ENCODE measurements at places on chromosomes 3 and 15.

- no peak for DNase-seq
Measured at GRCh38 chr15:52529341-52529924, 753 bp upstream of the MYO5A start.

DNA sequence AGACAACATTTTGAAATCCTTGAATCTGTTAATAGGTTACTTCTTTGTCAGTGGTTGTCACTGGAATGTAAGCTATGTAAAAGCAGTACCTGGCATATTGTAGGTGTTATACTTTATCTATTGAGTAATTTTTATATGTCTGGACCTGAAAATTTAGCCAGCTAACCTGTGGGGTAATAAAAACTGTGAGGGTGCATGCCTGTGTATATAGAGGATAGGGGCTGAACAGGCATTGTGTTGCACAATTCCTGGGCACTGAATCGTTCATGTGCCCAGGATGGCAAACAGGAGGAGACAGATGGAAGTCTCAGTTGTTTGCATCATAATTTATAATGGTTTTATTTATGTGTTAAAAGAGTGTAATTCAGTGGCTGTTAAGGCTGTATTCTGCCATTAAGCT lies 67.1 kb downstream of the ARMC8 start:
- no peak for DNase-seq

- DNase-seq: no peak
Measured at GRCh38 chr3:181174676-181175233, 185.2 kb upstream of the DNAJC19 start.

DNA sequence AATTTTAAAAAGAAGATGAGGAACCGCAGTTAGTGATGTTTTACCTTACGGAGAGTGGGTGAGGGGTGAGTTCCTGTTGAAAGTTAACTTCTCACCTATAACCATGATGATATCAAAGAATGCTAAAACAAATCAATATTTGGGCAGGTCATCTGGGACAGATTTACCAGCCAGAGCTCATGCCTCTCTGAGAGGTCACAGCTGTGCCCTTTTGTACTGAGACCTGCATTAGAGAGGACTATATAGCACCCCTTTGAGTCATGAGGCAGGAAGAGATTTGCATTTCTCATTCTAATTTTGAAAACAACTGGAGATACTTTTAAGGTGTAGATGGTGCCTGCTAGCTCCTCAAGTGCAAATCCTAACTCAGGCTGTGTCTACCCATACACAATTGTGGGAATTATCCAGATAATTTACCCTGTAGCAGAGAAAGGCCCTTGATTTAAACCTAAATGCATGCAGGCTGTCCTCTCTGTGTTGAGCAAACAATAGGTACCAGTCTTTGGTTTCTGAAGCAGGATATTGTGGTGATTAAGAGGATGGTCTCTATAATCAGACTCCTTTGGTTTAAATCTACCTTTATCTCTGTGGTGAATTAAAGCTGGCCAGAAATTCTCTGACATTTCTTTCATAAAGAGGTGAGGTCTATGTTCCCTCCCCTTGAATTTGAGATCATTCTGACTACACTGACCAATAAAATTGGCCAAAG lies 5.8 kb upstream of the TM4SF4 start:
- no peak for DNase-seq

- no peak for DNase-seq
Measured at GRCh38 chr3:144052275-144052674, 80.7 kb downstream of the DIPK2A start.

- DNase-seq: no peak
Measured at GRCh38 chr3:32952369-32953077, 1.1 kb downstream of the CCR4 start.

- no peak for DNase-seq
Measured at GRCh38 chr3:124973290-124973689, 38.7 kb upstream of the MUC13 start.

DNA sequence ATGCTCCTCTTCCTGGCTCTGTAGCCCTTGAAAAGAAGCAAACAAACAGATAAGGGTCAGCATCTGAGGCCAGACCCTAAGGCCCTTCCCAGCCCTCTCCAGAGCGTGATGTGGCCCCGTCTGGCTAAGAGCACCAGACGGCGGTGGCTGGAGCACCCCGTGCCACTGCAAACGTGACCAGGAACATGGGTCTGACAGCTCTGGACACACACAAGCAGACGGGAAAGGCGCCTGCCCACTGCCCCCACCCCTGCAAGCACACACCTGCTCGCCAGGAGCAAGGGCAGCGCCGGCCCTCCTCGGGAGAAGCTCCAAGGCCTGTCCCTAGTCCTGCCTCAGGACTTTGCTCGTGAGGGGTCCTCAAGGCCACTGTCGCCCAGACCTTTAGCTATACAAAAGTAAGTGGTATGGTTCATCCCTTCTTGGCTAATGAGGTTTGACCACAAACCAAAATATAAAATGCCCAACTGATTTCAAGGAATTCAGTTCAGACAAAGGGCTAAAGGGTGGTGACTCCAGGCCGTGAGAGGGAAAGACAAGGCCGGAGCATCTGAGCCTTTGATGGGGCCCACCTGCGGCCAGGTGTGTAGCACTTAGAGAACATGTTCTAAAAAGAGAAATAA lies 90.4 kb downstream of the XXYLT1 start:
- DNase-seq: no peak

DNA sequence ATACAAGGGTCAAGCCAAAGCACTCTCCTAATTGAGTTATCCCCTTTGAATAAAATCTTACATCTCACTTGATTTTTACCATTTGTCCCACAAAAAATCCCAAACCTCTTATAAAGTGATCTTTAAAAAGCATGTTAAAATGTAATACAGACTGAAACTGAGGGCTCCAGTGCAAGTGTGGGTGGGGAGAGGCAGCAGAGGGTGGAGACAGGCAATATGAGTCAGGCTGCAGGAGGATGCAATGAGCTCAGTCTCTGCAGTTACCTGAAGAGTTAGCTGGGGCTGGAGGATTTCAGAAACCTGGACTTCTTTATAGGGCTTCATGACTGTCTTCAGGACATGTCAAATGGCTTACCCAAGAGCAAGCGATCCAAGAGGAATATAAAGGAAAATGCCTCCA lies 14.2 kb upstream of the COLQ start:
- DNase-seq: no peak

DNA sequence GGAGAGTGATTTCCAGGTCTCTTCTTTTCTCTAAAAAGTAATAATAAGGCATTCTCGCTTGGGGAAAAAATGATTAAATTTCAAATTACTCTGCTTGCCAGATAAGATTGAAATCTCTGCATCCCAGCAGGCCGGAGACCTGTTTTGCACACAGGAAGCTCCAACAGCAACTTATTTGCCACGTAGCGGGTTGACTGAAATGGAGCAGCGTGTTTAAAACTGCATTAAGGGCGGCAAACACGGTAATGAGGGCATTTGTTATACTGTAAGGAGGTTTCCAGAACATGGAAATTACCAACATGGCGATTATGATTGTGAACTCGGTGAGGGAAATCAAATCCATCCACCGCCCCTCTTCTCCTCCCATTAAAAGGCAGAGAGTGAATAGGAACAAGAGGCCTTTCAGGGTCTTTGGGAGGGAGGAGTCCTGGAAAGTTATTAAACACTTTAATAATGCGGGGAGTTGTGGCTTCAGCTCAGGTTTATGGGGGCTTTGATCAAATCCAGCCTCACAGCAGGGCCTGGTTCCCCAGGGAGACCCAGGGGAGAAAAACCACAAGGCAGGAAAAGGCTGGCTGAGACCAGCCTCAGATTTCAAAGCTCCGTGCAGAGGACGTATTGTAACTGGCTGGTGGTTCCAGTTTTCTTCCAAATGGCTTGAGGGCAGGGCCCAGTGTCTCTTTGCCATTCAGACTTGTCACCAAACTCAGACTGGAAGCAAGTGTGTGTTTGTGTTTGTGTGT lies 242.3 kb downstream of the TLE3 start:
- DNase-seq: no peak

- DNase-seq: no peak
Measured at GRCh38 chr3:20323307-20323927, 137.4 kb upstream of the SGO1 start.

GRCh38 chr3:53180305-53181023 lies 19.5 kb downstream of the PRKCD start:
- peak; percentile 92 for DNase-seq

DNA sequence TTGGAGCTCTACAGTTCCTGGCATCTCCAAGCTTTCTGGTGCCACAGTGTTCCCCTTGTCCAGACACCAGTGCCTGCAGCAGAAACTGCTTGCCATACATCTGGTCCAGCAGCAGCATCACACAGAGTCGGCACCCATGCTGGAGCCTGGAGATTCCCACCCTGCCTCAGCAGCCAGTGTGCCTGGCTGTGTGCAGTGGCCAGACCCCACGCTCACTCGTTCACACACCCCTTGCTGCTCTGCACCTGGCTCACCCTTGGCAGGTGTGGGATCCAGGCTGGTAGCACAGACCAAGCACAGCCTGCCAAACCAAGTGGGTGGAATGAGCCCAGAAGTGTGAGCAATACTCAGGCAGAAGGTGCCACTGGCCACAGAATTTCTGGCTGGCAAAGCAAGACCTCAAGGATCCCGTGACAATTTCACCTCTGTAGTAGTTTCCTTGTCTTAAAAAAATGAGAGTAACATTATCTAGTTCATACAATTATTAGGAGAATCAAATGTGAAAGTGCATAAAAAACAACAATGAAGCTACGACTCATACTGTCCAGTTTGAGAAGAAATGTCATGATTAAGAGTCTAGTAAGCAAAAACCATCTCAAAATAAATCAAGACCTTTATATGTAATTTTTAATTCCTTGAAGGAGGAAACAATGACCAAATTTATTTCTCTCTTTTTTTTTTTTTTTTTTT lies 22.9 kb upstream of the ZBED2 start:
- DNase-seq: no peak

DNA sequence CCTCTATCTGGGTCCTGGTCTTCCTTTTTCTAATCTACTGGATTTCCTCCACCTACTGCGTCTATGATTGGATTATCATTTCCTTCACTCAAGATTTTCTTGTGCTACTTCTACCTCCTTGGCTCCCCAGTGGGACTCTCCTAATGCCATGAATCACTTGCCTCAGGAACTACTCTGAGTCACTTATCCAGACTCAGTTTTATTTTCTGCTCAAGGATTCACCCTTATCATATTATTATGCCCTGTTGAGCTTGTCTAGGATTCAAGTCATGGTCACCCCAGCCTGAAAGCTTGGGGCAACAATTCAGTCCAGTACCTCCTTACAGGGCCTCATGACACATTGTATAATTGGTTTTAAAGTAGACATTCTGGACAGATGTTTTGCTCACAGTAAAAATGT lies 968.1 kb downstream of the ROBO1 start:
- no peak for DNase-seq

DNA sequence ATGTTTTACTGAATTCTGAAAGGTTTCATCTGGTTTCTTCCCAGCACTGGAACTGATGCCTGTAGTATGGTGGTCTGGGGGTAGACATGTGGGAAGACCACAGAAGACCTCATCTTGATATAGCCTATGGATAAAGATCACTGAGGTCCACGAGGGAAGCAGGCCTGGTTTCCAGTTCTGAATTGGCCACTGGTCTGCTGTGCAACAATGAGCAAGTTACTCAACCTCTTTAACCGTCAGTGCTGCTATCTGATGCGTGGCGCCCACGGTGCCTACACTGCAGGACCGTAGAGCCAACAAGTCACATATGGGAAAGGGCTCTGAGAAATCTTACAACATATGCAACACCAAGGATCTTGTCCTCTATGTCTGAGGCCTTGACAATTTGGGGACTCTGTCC lies 13.3 kb downstream of the TLE3 start:
- DNase-seq: no peak

DNA sequence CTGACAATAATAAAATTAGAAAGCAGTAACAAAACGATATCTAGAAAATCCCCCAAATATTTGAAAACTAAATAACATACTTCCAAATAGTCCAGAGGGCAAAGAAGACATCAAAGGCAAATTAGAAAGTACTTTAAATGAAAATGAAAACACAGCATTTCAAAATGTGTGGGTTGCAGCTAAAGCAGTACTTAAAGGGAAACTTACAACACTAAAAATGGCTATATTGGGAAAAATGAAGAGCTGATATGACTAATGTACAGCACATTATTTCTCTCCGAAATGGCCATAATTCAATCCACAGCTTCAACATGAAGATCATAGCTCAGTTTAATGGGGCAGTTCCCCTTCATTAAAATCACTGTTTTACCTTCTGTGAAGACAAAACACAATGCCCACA lies 71.9 kb downstream of the FBXL22 start:
- peak; percentile 9 for DNase-seq

- peak; percentile 80 for DNase-seq
Measured at GRCh38 chr3:184540777-184541681, 20.6 kb upstream of the EPHB3 start.

DNA sequence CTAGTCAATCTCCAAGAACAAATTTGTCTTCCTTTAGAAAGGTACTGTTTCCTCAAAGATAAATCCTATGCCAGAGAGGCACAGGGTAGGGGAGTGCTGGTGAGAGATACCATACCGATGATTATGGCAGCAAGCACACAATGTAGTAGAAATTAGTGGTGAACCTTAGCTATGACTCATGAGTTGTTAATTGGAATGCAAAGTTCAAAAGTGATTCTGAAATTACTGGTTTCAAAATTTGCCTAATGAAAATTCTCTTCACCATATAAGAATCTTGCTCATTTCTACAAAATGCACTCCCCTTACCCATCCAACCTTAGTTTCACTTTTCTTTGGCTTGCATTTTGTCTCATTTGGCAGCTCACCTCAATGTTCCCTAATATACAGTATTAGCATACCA lies 139.5 kb upstream of the SLC2A2 start:
- DNase-seq: no peak

- no peak for DNase-seq
Measured at GRCh38 chr3:65556934-65557577, 481.7 kb downstream of the MAGI1 start.

DNA sequence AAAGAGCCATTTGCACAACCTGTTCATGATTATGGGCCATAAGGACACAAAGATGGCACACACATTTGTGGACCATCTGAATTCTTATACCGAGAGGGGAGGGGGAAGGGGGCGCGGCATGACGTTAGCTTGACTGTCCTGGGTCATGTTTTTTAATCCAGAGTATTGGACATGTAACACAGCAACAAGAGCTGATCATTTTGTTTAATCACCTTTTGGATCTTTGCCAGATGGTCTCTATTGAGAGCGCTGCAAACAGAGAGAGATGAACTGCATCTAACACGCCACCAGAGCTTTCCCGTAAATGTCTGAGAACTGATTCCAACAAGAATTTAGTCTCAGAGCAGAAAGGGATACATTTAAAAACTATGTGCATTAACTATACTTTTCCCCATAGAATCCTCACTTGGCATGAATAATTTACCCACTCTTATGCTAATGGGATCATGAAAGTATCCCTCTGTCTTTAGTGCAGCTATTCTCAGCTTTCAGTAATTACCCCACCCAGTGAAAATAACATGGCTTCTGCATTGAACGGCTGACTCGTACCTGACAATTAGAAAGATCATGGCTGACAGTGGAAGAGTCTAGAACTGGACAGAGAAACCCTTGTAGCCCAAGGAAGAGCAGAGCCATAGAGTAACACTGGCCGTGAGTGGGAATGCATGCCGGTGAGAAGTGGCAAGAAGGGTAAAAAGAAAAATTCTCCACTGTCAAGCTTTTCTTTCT lies 22.6 kb downstream of the MEIS2 start:
- no peak for DNase-seq

- DNase-seq: no peak
Measured at GRCh38 chr3:119305286-119305685, 11.1 kb downstream of the ARHGAP31 start.

- DNase-seq: no peak
Measured at GRCh38 chr3:151044706-151045105, 40.8 kb upstream of the MED12L start.

GRCh38 chr3:48407542-48408099 lies 22.3 kb downstream of the PLXNB1 start:
- no peak for DNase-seq

Measured in B cell (primary cell).